ENCODE measurements at places on chromosomes 5 and 9.

DNA sequence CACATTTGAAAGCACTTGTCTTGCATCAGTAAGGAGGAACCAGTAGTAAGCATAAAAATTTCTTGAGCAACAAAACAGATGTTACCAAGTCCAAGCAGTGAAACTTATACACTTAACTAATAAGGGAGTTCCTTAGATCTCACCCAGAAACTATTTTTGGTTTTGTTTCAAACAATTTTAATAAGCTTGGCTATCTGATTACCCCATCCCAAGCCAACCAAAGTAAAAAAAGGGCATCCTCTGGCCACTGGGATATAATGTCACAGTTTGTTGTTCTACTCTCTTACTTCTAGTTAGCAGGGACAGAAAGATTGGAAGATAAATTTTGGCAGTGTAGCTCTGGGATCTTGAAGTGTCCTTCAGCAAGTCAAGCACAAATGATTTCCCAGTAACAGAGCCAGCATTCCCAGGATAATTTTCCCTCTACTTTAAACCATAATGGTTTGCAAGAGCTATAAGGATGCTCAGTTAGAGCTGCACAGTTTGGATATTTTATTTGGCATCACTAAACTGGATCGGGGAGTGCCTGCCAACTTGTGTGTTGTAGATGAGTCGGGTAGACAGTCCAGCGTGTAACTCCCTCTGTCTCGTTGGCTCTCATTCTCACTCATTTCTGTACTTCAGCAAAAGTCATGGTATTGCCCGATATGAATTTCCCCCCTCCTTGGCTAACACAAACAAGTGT lies 161.9 kb upstream of the HMHB1 start:
- DNase-seq, result no peak

DNA sequence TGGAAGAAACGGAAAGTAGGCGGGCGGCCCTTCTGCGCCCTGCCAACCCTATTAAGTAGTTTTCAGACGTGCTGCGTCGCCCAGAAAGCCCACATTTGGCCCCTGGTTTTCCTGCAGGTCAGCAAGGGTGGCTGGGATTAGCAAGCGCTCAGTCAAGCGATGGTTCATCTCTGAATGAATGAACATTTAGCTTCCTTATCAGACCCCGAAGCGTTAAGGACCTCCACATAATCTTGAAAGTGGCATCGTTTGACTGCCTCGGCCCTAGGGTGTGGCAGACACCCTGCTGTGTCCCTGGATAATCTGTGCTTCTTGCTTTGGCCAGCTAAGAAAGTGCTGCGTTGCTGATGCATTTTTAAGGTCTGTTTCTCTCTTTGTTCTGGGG lies 684 bp downstream of the TOR1B start:
- DNase-seq, result no peak

DNA sequence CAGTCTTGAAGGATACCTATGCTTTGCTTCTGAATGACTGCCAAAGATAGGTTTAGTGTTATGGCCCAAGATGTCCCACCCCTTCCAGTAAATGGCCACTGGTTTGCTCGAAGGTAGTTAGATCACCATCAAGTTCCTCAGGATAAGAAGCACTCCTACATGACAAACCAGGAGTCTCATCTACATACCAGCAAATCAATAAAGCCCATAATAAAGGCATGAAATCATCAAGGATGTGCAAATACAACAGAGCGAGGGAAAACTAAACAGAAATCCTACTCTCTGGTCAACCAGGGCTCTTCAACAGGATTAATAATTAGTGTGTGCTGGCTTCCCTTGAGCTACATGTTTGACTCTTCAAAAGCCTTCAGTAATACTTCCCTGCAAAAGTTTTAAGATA lies 141.0 kb downstream of the LHFPL2 start:
- no peak for DNase-seq

- DNase-seq, result no peak
Observed at GRCh38 chr9:82922686-82923085, 140.3 kb downstream of the RASEF start.

DNA sequence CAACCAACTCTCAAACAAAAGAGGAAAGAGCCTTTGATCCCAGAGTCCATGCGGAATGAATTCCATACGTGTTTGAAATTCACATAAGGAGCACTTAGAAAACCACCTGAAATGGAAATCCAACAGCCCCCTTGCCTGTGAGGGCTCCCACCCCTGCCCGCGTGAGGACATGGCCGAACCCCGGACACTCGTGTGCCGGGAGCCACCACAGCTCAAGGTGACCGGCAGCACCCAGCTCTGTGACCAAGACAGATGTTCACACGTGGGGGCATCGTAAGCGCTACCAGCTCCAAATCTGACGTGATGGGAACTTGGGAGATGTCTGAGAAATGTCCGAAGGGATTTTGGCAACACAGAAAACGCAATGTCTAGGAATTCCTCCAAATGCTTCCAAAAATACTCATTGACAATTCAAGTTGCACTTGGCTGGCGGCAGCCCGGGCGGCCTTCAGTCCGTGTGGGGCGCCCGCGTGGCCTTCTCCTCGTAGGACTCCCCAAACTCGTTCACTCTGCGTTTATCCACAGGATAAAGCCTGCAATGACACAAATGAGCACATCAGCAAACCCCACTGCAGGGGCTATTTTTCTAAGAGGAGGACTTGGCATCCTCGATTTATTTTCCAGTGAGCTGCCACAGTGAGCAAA lies 23.2 kb upstream of the TERT start:
- DNase-seq, result no peak
